ENCODE measurements at places on chromosomes 3 and 15.

GRCh38 chr3:105771392-105771791 lies 97.4 kb downstream of the CBLB start:
- no peak for DNase-seq

GRCh38 chr15:74545086-74545485 lies 4.1 kb downstream of the ARID3B start:
- no peak for DNase-seq

- peak; percentile 91 for DNase-seq
These were observed 65.6 kb downstream of the RHCG start for GRCh38 chr15:89430530-89431341.

DNA sequence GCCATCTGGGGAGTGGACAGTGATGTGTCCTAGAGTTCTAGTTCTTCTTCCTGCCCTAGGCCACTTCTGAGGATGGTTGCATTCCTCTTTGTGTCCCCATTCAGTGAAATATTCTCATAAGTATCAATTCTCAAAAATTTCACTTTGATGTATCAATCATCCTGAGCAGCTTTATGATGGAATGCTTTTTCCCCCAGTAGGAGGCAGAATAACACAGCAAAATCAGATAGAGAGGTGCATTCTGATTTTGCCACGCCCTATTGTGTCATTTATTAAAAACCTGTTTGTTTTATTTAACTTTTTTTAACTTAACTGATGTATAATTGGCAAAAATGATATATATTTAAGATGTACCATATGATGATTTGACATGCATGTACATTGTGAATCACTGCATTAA lies 656.0 kb upstream of the GRM7 start:
- DNase-seq = no peak

DNA sequence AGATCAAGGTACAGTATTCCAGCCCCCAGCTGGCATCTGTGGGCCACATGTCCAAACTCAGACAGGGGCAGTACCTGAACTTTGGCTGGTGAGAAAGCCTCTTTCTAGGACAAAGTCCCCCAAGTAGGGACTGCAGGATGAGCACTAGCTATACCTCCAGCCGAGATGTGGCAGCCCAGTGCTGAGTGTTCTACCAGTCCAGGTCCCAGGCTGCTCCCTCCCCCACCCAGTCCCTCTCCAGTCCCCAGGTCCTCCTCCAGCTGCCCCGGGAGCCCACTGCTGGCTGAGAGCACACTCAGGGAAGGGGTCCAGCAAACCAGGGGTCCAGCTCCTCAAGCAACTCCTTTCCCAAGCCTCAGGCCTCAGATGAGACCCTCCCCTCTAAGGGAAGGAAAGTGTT lies 1.5 kb downstream of the SLC26A6 start:
- no peak for DNase-seq
